Fibroblast of skin of scalp (primary cell): ENCODE measurements at places on chromosomes 3 and 15.
A peak's percentile ranks its signal among the peaks of the same experiment; 100 is the strongest.

- no peak for DNase-seq
Observed at GRCh38 chr3:55169161-55169560, 241.3 kb upstream of the LRTM1 start.

DNA sequence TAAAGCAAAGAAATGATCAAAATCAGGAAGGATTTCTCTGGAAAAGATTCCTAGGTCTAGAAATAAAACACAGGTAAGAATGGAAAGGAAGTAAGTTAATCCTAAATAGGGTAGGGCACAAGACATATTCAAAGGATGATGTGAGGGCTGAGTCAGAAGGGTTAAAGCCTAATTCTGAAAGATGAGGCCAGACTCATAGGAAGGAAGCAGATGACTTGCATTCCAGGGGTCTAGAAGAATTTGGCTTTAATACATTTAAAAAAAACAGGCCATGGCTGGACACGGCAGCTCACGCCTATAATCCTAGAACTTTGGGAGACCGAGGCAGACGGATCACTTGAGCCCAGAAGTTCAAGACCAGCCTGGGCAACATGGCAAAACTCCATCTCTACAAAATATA is 3.2 kb downstream of the SSR3 start:
- DNase-seq = peak; percentile 88

DNA sequence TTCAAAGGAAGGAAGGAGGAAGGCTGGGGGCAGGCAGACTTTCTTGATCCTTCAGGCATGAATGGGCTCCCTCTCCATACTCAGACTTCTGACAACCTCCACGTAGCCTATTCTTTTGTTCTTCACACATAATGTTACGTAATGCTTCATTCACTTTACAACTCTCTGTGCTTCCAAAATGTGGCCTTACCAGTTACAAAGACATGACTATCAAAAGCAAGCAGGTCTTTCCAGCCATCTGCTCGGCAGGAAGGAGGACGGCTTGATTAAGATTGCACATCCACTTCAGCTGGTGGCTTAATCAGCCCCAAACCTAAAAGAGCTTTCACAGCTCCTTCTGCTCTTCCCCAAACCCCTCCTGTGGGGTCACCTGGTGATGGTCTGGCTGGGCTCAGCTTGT is 263.2 kb downstream of the XXYLT1 start:
- no peak for DNase-seq

DNA sequence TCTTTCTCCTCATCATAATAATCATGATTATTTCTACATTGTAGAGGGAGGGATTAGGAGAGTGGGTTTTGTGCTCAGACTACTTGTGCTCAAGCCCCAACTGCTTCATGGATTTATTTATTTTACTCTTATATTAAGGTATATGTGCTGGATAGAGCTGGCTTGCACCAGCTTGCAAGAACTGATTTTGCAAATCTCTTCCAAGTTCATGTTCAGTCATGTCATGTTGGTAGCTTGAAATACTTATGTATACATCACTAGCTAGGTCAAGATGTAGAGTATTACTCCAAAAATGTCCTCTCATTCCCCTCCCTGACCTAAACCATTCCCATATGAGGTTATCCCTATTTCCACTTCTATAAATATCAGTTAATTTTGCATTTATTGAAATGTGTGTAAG is 293.9 kb upstream of the RBMS3 start:
- no peak for DNase-seq

DNA sequence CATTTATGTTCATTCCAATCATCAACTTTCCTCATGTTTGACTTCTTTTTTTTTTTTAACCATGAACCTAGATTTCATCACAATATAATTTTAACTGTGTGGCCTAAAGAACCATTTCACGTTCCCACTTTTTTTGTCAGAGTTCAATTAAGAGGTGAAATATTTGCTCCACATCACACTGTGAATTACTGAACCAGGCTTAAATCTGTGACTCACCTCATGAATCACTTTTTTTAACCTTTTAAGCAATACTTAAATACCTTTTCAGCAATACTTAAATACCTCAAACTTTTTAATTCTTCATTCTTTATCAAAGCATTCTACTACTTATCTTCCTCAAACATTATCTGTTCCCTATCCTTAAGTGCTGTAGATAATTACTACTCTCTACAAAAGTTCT is 137.6 kb downstream of the SI start:
- no peak for DNase-seq

DNA sequence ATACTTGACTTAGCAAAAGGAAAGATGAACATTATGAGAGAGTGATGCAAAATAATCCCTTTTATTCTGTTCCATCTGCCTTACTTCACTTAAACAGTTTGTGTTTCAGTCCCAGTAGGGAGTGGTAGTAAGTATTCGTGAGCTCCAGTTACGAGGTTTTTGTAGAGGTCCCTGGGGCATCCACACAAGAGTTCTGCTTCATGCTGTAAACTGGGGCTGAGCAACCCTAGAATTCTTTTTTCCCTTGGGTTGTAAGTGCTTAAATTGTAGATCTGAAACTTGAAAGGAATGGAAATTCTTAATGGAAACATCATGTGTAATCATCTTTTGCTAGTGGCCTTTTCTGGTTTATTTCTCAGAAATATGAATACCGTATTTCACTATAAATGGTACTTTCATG is 79.5 kb downstream of the SEMA6D start:
- DNase-seq = peak; percentile 15

DNA sequence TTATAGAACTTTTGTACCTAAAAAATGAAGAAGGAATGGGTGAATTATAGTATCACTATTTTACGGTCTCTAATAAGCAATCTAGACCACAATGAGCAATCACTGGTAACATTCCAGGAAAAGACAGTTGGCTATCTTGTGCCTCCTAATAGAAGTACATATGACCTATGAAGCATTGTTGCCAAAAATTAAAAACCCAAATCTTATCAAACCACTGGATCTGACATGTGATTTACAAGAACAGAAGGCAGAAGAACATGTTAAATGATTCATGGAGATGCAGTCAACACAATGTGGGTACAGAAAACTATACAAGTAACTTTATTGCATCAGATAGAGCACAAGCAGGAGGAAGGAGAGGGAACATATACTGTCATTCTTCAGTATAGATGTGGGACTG is 14.5 kb upstream of the HYKK start:
- peak; percentile 14 for DNase-seq

- no peak for DNase-seq
Observed at GRCh38 chr3:6721491-6721890, 139.4 kb upstream of the GRM7 start.

- no peak for DNase-seq
Observed at GRCh38 chr3:118842147-118842863, 192.3 kb downstream of the IGSF11 start.

- DNase-seq = peak; percentile 49
Observed at GRCh38 chr15:37819191-37819590, 115.2 kb upstream of the TMCO5A start.

DNA sequence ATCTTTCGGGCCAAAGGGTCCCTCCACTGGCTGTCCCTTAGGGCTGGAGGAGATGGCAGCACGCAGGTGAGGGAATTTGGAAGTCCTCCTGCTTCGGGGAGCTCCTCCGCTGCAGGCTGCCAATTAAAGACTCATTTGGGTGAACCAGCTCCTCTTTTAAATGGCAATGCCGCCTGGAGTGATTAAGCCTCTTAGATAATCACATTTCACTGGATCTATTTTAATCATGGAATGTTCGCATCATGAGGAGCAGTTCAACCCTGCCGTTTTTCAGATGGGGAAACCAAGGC is 117.9 kb downstream of the LIPC start:
- DNase-seq = no peak

DNA sequence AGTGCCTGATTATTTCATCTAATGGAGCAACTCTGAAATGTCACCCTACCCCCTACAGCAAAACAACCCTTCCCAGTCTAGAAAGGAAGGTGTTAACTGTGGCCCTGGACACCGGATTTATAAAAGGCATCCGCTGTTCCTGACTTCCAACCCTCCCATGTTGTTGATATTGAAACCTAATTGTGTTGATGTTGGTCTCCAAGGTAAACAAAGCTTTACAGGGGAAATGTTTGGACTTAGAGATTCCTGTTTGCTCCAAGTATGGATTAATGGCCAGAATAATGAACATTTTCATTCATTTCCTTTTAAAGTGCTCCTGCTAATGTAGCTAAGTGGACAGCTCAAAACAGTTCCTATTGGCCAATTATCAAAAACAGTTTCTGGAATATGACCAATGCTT is 19.4 kb upstream of the LMCD1 start:
- DNase-seq = no peak

GRCh38 chr15:70094690-70095311 is 2.9 kb downstream of the TLE3 start:
- DNase-seq = no peak

GRCh38 chr15:57165992-57166391 is 210.3 kb upstream of the CGNL1 start:
- DNase-seq = peak; percentile 22

DNA sequence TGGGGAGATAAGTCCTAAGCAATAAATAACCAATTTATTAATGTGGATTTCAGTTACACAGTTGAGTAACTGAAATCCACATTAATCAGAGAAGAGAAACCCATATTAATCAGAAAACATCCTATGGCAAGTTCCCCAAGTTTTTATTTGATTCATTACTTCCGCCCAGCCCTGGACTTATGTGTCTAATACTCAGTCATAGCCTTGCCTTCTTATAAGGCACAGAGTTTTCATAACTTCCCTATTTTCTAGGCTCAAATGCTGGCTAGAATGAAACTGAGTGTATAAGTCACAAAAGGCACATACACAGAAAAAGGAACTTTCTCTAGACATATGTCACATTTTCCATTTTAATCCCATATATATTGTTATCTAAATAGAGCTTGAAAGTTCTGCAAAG is 28.8 kb downstream of the CD47 start:
- no peak for DNase-seq

DNA sequence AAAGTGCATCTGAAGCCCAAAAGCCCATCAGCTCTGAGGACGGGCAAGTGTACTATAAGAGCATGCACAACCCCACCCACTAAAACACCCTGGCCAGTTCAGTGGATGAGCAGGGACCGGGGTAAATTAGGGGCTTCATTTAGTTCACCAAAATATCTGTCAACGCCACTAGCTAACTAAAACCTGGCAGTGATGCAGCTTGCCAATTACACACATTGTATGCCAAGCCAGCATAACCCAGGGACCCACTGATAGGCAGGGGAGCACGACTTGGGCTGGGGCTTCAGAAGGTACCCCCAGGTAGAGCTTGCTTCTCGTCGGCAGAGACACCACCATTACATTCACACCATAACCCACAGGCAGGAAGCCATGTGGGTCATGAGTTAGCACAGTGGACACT is 47.0 kb downstream of the PTPN23 start:
- DNase-seq = no peak

DNA sequence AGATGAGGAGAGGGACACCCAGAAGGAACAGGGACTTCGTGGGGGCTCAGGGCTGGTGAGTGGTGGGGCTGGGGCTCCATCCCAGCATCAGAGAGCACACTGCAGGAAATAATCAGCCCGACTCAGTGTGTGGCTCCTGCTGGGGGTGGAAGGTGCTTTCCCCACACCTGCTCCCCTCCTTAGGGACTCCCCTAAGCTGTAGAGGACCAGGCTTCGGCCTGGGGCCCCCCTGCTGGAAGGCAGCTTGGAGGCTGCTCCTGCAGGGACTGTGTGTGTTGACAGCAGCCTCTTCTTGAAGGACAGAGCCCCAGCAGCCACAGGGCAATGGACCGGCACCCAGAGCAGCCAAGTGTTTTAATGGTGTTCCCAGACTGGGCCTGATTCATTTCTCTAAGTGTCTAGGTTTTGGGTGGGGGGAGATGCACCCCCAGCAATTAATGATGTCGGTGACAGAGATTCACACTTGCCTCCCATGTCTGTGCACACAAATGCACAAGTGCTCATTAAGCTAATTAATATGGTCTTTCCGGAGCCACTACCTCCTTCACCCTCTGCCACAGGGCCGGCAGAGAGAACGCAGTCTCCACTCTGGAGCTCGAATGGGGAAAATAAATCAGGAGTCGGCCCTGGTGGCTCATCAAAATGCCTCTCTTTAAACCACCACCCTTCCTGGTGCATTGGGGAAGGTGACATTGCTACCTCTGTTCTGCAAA is 16.9 kb upstream of the FGD5 start:
- no peak for DNase-seq

- peak; percentile 80 for DNase-seq
Observed at GRCh38 chr3:115814778-115815380, 191.6 kb downstream of the GAP43 start.

DNA sequence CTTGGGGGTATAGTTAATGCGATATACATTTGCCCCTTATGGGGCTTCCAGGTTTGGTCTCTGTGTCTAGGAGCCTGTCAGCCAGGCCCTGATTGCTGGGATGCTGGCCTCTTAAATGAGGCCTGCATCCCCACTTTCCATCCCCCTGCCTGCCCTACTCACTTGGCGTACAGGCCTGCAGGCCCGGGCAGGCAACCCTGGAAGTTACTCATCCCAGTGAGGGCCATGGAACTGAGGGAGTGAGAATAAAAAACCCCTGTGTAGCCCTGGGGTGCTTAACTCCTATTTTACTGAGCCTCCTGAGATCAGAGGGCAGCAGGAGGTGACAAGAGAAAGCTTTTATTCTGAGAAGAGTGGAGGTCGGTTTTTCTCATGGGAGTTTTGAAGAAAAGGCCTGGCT is 2.0 kb downstream of the DISP2 start:
- no peak for DNase-seq

DNA sequence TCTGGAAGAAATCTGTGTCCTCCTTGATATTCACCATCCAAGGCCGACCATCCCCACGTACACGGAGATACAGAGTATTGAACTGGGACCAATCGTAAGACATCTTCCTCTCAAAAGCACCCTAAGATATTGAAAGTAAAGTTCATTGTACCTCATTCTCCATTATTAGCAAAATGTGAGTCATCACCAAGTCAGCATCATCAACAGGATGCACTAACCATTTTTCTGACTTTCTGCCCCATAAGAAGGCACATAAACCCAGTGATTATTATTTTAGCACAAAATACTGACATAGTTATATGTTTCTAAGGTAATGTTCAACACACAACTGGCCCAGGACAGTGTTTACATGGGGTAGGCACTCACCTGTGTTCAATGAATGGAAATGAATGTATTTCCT is 7.4 kb downstream of the NDUFAF1 start:
- no peak for DNase-seq

GRCh38 chr3:105822171-105823123 is 46.4 kb downstream of the CBLB start:
- no peak for DNase-seq

- DNase-seq = peak; percentile 31
Observed at GRCh38 chr15:71484080-71484479, 326.3 kb upstream of the NR2E3 start.

DNA sequence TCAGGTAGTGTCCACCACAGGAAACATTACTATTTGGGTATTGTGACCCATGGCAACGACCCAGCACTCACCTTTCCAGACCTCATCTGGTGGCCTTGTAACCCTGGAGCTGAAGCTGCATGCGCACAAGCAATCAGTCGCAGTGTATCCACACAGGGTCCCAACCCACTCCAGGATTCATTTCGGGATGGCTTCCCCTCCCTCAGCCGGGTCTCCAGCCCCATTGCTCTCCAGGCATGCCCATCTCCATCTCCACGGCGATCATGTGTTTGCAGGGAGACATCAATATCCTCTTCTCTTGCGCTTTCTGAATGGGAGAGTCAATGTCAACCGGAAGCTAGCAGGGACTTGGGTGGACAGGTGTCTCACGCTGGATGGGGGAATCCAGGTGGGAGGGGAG is 35.2 kb downstream of the GOLGA6L2 start:
- no peak for DNase-seq

GRCh38 chr3:191493336-191493735 is 32.4 kb downstream of the PYDC2 start:
- DNase-seq = no peak

- no peak for DNase-seq
Observed at GRCh38 chr15:70034141-70034540, 63.6 kb downstream of the TLE3 start.
